ENCODE measurements at places on chromosomes 5 and 9. TPM values are rescaled to one million over a fixed set of nuclear protein-coding genes. Genes with fewer than 3 reads are reported as not detected.

The TIMD4 gene
- total RNA-seq: not detected

GRCh38 chr9:122274055-122274454 is 9.4 kb downstream of the MRRF start:
- no peak for DNase-seq

GRCh38 chr9:130143958-130144366 is 28.2 kb upstream of the NCS1 start:
- DNase-seq: peak; percentile 79

DNA sequence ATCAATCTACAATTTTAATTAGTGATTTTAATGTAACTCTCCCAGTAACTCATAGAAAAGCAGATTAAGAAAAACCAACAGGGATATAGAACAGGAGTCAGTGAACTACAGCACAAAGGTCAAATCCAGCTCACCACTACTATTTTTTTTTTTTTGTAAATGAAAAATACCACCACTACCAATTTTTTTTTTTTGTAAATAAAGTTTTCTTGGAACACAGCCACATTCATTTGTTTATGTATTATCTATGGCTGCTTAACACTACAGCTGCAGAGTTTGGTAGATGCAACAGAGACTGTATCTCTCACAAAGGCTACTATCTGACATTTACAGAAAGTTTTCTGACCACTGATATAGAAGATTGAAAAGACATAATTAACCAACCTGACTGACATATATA is 11.7 kb downstream of the ZNF510 start:
- no peak for DNase-seq

- peak; percentile 61 for DNase-seq
Observed at GRCh38 chr9:129312251-129313122, 134.4 kb upstream of the IER5L start.

DNA sequence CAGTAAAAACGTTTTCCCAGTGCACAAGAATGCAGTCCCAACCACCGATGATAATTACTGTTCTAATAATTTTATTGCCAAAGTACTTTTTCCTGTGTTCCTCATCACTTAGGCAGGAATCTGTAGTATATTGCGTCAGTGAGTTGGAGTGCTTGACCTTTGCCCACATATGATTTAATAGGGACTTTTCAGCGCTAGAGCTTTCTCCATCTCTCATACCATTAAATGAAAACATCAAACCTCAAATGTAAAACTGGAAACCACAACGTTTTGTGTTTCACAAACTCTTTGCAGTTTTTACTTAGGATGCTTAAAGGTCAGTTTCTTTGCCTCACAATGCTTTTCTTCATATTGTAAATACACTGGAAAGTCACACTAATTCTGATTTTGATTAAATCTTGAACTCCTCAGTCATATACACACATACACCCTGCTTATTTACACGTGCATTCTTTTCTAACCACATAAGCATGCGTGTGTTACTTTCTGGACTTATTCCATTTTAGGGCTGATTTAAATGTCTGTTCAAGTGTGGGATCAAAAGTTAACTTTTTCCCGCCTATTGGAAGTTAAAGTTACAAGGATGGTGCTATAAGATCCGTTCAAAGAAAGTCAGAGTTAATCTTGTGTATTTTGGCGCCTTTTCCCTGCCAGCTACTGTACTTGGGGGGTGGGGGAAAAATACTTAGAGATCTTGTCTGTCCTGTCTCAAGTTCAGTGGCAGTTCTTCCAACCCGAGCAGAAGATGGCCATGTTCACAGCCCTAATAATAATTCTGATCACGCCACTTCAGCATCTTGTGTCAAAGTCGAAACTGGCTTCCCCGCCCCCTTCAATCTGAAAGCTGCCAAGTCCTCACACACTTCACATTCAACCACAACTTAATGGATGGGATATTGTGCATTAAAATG is 6.6 kb upstream of the NFIB start:
- no peak for DNase-seq

GRCh38 chr5:168209997-168210396 is 81.4 kb upstream of the WWC1 start:
- DNase-seq: no peak

- no peak for DNase-seq
Observed at GRCh38 chr9:70603020-70603411, 188.6 kb upstream of the KLF9 start.

All from sigmoid colon (tissue), 7 donors.